Activated CD8-positive, alpha-beta memory T cell treated with anti-CD3 and anti-CD28 coated beads, Interleukin-2, amount 50 U/mL, for 4 hours (primary cell): ENCODE measurements at places on chromosomes 2 and 18.

DNA sequence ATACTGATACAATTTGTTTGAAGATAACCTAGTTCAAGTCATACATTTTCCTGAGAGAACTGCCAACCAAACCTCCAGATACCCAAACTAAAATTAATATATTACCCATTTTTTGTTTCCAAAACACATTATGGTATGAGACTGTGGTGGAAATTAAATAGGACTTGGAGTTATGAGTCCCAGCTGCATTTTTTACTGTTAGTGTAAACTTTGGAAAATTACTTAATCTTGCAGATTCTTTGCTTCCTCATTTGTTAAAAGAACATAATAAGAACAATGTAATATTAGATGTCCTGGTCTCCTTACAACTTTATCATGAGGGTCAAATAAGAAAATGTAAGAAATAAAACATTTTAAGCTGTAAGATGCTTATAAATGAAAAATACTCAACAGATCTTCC is 98.2 kb upstream of the TRIB2 start:
- DNase-seq, result no peak

DNA sequence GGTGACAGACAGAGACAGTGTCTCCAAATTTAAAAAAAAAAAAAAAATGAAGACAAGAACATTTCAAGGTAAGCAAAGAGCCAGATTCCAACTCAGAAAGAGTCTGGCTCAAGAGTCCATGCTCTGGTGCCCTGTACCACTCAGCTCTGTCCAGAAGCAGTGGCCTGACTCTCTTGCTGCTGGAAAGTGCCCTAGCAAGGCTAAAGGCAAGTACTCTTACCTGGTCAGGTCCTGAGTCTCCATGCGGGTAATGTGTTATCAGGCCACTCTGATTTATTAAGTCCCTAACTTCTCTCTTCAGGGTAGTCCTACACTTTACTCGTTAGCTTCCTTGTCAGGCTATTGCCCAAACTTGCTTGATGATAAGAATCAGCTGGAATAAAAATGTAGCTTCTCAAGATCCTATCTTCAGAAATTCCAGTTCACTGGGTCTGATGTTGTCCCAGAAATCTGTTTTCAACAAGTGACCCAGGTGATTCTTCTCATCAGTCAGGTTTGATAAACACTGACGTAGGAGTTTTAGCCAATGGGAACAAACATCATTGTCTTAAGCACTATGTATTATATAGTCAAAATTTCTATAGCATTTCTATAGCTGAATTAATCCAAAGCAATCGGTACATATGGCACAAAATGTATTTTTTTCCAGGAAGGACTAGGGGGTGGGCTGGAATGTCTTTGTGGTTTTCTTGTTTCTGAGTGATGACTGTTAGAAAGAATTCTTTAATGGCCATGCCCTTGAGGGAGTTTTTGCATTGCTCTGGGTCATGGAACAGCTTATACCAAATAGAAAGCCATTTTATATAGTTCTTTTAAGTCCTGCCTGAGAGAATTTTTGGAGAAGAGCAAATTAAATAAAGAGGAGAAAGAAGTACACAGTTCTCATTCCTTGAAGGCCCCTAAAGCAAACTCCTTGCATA is 139.9 kb upstream of the DNMT3A start:
- DNase-seq, result no peak

DNA sequence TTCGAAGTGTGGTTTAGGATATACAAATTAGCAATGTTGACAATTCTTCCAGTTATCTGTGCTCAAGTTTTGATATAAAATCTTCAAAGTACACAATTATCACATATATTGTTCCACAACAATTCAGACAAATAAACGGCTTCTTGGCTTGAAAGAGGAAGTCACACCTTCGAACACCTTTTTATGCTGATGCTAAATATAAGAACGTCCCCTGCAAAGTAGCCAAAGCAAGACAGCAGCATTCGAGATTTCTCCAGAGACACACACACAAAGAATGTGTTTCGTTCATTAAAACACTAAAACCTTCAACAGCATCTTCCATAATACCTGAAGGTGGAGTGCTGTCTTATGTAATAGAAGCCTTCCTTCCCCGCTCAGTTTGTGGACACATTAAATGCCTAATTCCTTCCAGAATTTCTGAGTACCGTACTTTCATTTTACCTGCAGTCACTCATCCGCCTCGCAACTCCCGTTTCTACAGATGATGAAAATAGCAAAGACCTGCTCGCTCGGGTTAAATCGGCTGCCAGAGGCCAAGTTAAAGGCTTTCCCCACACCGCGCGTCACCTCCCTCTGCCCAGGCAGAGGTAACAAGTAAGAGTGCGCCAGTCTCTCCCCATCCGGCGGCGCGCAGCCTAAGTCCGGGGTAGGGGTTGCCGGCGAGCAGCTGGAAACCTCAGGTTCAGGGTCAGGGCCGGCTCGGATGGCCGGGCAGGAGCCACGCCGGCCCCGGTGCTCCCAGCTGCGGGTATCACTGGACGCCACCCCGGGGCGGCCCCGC is 847 bp downstream of the SERPINE2 start:
- DNase-seq, result peak; percentile 59

DNA sequence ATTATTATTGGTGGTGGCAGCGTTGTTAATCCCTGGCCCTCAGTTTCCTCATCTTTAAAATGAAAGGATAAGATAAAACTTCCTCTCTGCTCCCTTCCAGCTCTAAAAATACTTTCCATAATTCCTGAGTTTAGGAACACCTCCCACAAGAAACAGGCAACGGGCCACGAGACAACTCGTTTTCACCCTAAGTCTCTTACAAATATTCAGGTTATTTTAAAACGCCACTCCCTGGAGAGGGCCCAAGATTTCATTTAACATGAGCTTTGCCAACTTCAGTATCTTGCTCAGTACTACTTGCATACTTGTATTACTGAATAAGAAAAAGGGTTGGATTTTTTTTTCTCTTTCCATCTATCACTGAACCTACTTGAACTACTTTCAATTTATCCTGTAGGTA is 611.1 kb upstream of the FANCL start:
- no peak for DNase-seq

DNA sequence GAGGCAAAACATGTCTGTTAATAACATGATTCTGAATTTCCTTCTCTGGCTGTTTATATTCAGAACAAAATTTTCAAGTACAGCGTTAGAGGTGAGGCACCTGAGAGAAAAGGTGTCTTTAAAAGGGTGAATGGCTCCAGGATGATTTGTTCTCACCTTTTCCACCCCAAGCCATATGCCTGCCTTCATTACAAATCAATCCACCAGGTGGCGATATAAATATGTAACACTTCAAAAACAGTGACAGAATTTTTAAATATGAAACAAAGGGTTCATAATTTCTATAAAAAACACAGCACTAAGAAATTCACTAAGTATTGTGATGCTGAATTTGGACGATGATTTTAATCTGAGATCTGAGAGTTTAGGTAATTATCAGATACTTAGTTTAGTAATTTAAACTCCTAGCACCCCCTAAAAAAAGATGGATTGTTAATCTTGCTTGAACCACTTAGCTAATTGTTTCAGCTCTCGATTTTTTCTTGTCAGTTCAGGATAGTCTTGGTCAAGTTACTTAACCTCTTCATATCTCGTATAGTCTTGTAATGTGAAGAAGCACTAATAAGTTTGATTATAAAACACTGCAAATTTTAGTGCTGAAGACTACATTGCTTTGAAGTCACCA is 528.8 kb downstream of the CPS1 start:
- no peak for DNase-seq

- no peak for DNase-seq
Observed at GRCh38 chr2:16271231-16271896, 331.0 kb downstream of the MYCN start.

- DNase-seq, result no peak
Observed at GRCh38 chr2:154698721-154699574, 453 bp downstream of the KCNJ3 start.

- DNase-seq, result no peak
Observed at GRCh38 chr2:217647925-217648324, 354.9 kb downstream of the TNS1 start.

GRCh38 chr2:129462349-129462748 is 517.1 kb upstream of the RAB6C start:
- no peak for DNase-seq

DNA sequence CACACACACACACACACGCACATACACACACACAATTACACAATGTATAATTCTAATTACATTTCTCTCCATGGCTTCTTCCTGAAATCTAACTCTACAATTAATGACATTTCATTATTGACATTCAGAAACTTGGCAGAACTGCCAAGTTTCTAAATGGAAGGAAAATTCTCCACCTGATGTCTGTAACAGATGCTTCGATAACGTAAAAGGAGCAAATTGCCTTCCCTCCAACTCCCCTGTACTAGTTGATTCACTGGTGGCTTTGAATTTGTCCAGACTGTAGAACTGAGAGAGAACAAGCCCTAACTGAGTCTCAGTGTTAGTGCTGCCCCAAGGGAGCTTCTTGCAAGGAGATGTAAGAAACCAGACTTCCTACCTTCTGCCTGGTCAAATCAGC is 255.1 kb upstream of the TMEM200C start:
- DNase-seq, result no peak

- DNase-seq, result no peak
Observed at GRCh38 chr2:72710418-72711152, 115.2 kb downstream of the EXOC6B start.

DNA sequence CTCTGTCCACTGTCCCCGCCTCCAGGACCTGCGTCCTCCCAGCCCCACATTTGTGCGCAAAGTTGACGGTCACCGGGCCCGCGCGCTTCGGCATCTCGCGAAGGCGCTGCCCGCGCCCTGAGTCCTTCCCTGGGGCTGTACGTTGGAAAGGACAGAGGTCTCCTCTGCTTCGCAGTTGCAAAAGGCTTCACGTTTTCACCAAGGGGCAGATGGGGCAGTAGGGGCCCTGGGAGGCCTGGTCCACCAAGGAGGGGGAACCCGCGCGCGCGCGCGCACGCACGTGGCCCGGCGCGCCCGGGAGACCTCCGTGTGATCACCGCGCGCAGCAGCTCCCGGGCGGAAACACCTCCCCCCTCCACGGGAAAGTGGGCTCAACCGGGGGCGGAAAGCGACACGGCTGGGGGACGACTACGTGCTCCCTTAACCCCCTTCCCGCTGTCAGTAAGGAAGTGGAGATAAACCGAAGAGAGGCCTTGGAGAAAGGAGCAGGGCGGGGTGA is 21.9 kb downstream of the TEX44 start:
- peak; percentile 61 for DNase-seq

DNA sequence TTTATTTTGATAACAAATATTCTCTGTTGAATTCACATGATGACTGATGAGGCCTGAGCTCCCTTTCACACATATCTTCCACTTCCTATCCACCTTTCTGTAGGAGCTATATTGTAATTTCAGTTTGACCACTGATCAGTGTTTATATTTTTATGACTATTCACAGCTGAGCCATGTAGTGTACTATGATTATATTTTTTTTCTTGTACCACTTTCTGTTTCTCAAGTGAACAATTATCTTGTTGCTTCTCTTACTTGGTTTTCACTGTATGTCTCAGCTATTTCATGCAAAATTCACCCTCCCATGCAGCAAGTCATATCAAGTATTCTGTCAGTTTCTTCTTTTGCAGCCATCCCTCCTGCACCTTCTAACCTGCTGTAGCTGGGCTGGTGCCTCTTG is 78.4 kb downstream of the TMEM247 start:
- no peak for DNase-seq

GRCh38 chr2:550860-551567 is 126.2 kb downstream of the TMEM18 start:
- DNase-seq, result no peak

- no peak for DNase-seq
Observed at GRCh38 chr18:45284174-45284573, 331.1 kb upstream of the SLC14A2 start.

- no peak for DNase-seq
Observed at GRCh38 chr2:5986801-5987787, 294.9 kb downstream of the SOX11 start.

DNA sequence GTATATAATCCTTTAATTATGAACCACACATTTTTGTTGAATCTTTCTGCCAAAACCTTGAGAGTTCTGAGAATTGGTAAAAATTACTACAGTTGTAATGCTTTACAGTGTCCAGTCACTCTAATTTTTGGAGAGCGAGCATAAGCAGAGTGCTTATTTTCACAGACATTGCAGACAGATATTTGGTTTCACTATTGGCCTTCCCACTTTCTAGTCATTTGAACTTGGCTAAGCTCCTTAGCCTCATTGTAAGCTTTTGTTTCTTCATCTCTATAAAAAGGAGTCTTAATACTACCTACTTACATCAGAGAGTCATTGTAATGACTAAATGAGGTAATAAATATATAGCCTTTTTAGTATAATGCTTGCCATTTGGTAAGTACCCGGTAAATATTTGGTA is 80.4 kb downstream of the LCLAT1 start:
- DNase-seq, result no peak

GRCh38 chr2:220748875-220749479 is 823.1 kb downstream of the EPHA4 start:
- no peak for DNase-seq

DNA sequence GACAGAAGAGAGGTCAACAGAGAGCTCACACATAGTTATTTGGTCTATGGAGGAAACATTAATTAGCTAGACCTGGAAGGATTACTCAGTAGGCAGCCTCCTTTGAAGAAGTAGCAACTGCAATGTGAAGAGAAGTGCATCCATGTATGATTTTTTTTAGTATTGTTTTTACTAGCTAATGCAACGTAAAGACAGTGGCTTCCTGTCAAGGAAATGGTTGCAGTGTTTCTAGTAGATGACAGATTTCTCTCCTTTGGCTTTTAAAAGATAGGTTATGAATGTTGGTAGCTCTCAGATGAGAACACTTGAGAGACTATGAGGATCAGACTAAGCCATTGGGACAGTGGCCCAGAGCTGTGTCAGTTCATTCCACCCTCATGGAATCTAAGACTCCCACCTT is 175.8 kb downstream of the AGPS start:
- no peak for DNase-seq

GRCh38 chr2:241817126-241817820 is 8.3 kb downstream of the NEU4 start:
- no peak for DNase-seq

DNA sequence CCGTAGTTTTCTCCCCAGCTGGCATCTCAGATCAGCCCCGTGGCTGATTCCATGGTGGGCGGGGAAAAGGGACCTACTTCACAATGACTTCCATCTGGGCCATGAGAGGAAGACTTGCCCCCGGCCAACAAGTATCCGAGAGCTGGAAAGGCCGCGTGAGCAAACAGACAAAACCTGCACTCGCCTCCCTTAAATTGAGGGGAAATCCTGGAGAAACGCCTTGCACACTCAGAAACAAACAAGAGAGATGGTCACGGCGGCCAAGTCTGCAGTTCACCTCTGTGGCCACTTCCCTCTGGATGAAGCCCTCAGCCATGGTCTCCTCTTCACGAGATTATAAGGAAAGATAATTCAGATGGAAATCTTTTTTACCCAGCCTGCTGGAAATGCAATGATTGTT is 39.4 kb upstream of the TPO start:
- no peak for DNase-seq

- no peak for DNase-seq
Observed at GRCh38 chr2:203690117-203690431, 16.4 kb upstream of the CD28 start.

- DNase-seq, result no peak
Observed at GRCh38 chr18:26479681-26480079, 68.7 kb downstream of the KCTD1 start.

GRCh38 chr2:16476866-16477265 is 188.8 kb downstream of the CYRIA start:
- no peak for DNase-seq

GRCh38 chr2:161223139-161223732 is 63.0 kb downstream of the TANK start:
- DNase-seq, result no peak

- no peak for DNase-seq
Observed at GRCh38 chr2:120859128-120859527, 123.5 kb downstream of the GLI2 start.
